ENCODE measurements at places on chromosomes 6 and 20.

DNA sequence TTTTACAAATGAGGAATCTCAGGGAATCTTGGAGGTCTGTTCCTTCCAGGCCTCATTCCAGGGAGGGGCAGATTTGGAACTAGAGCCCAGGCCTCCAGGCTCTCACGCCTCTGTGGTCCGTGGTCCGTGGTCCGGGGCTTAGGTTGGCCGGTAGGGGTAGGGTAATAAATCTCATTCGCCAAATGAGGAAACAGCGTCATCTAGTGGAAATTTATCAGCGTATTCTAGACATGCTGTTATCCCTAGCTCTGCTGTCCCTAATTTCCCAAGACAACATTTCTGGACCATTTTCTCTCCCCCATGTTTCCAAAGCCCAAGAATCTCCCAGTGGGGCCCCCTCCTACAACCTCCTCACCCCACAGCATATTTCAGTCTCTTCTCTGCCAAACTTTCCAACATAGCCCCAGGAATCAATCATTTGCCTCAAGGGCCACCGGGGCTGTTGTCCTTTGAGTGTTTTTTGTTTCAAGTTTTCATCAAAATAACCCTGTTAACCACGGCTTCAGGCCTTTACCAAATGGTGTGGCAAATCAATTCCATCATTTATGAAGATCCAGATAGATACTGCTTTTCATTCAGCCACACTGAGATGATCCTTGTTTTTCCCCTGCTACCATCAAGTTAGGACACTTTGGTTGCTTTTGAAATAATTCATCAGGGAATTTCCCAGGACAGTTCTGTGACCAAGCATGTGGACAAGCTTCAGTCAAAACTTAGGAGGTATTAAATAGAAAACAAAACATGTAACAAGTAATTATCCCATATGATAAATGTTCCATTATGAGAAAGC lies 126.8 kb downstream of the ALDH8A1 start:
- H3K4me3 ChIP-seq: no peak overlapping the region
- no peak overlapping the region for H3K27ac ChIP-seq
- no peaks in the 10 kb centered on the region for H3K4me1 ChIP-seq
- H3K36me3 ChIP-seq: peaks cover 3% of the 10 kb centered on the region

DNA sequence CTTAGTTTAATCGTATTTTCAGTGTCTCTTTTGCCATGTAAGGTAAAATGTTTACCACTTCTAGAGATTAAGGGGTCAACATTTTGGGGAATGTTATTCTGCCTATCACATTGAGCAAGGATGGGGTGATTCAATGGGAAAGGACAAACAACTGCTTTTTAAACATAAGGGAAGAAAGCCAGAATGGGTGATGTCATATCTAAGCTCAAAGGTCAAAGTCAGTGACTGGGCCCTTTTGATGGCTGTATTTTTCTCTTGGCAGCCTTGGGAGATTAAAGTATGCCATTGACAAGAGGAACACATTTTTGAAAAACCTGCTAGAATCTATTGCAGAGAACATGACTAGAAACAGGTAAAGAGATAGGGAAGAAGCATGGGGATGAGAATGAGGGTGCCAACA lies 477.3 kb upstream of the IRAK1BP1 start:
- no peaks in the 10 kb centered on the region for H3K36me3 ChIP-seq
- DNase-seq: no peak
- no peak overlapping the region for H3K4me3 ChIP-seq
- H3K27ac ChIP-seq: no peak overlapping the region
- H3K4me1 ChIP-seq: no peaks in the 10 kb centered on the region

- H3K27ac ChIP-seq: no peak overlapping the region
- no peak for DNase-seq
- H3K27me3 ChIP-seq: no peaks in the 10 kb centered on the region
- H3K4me1 ChIP-seq: peaks cover 3% of the 10 kb centered on the region
- no peaks in the 10 kb centered on the region for H3K36me3 ChIP-seq
Observed at GRCh38 chr6:53124131-53124800, 24.4 kb downstream of the GCM1 start.

GRCh38 chr6:44115866-44116265 lies 11.4 kb downstream of the MRPL14 start:
- H3K27ac ChIP-seq: no peak overlapping the region
- DNase-seq: no peak
- peaks cover 36% of the 10 kb centered on the region for H3K36me3 ChIP-seq
- H3K4me1 ChIP-seq: peaks cover 5% of the 10 kb centered on the region
- peak overlapping the region; percentile 18 for H3K4me3 ChIP-seq

DNA sequence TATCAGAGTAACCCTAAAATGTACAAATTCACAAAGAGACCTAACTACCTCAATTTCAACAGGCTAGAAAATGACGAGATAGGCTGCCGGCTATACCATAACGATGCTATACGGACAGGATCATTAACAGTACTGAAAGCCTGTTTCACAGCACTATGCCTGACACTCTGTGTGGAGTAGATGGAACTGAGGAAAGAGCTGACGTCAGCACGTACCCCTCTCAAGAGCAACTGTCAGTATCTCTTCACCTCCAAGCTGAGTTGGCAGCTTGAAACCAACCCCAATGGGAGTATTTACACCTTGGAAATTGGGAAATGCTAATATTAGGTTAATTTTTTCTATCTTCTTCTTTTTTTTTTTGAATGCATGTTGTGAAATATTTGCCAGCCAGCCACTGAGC lies 53.6 kb downstream of the HUS1B start:
- DNase-seq: no peak
- H3K4me1 ChIP-seq: no peaks in the 10 kb centered on the region
- H3K27ac ChIP-seq: no peak overlapping the region
- H3K36me3 ChIP-seq: peaks cover 15% of the 10 kb centered on the region
- no peak overlapping the region for H3K4me3 ChIP-seq
- H3K27me3 ChIP-seq: peaks cover 2% of the 10 kb centered on the region

- H3K4me3 ChIP-seq: no peak overlapping the region
- peaks cover 17% of the 10 kb centered on the region for H3K4me1 ChIP-seq
- no peak for DNase-seq
- peaks cover 32% of the 10 kb centered on the region for H3K36me3 ChIP-seq
- H3K27me3 ChIP-seq: peaks cover 2% of the 10 kb centered on the region
Observed at GRCh38 chr6:125918230-125918629, 38.3 kb upstream of the HINT3 start.

DNA sequence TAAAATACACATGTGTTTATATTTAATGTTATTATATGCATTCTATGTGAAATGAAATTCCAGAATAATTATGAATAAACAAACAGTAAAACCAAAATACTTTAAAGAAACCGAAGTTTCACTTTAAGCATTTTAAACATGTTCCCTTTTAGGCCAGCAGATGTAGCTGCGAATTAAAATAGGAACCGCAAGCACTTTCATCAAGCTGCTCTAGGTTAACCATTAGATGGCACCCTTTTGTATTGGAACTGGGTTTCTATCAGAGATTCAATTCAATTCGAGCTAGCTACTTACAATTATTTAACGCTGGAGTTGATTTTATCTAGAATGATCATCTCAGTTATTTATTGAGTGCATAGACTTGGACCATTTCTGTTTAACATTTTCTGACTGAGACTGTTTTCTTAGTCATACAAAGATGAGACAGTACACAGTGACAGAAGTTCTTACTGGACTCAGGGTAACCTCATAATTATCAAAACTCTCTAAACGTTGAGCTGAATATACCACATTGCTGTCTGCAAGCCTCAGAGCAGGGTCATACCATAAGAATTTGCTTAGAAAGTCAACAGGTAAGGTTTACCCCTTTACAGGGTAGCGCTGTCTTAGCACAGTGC lies 8.5 kb downstream of the TMEM242 start:
- H3K36me3 ChIP-seq: peaks cover 40% of the 10 kb centered on the region
- no peak for DNase-seq
- H3K27ac ChIP-seq: no peak overlapping the region
- H3K4me3 ChIP-seq: no peak overlapping the region
- peaks cover 15% of the 10 kb centered on the region for H3K27me3 ChIP-seq

DNA sequence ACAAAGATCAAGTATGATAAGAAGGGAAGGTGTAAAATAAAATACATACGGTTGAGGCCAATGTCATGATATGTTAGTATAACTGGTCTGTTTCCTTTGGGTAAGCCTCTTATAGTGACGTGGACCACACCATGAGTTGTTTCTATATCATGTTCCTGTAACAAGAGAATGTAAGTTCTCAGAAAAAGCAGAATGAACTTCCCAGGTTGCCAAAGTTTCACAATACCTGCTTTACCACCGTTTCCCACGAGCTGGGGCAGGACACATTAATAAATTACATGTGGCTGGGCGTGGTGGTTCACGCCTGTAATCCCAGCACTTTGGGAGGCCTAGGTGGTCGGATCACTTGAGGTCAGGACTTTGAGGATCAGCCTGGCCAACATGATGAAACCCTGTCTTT lies 42.6 kb upstream of the SLA2 start:
- no peak overlapping the region for H3K4me3 ChIP-seq
- H3K36me3 ChIP-seq: peaks cover 4% of the 10 kb centered on the region
- no peaks in the 10 kb centered on the region for H3K27me3 ChIP-seq
- no peak for DNase-seq

Data from endothelial cell (in vitro differentiated cells).